CD4-positive, alpha-beta T cell treated with Interleukin-17A for 1 hour (primary cell): ENCODE measurements at places on chromosomes 1 and 21.

DNA sequence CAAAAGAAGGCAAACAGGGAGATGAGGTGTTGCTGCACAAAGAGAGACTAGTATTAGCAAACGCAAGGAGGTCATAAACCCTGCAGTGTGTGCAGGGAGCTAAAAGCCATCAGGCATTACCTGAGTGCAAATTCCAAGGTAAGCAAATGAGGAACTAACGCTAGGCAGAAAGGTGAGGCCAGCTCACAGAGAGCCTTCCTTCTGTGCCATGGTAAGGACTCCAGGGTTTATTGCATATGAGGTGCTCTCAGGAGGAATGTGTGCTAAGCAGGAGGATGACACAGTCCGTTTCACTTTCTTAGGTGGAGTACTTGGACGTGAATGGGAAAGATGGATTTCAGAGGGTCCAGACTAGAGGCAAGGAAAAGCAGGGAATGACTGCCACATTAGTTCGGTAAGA is 44.6 kb upstream of the MYBPHL start:
- no peak for DNase-seq

- no peak for DNase-seq
Observed at GRCh38 chr1:57860931-57861565, 437.2 kb upstream of the DAB1 start.

- DNase-seq, result no peak
Observed at GRCh38 chr1:241024834-241025233, 332.2 kb downstream of the RGS7 start.

DNA sequence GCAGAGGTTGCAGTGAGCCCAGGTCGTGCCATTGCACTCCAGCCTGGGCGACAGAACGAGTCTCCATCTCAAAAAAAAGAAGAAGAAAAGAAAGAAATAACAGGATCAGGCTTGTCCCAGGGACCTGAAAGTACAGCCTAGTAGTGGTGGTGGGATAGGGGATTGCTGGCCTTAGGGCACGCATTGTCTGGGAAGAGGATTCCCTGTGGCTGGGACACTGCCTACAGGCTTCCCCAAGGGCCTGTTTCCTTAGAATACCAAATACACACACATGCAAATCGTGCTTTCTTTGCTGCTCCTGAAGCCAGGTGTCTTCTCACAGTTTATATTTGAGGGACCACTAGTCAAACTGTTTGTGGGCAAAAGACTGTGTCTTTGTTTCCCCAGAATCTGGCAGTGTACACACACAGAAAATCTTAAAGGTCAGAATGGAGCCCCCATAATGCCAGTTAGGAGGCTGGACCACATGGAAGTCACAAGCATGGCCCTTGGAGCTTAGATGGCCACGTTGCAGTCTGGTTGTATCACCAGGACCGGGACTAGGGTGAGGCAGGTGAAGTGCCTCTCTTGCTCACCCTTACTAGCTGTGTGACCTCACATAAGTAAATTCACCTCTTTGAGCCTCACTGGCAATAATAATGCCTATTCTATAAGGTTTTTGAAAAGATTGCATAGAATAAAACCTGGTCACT is 12.7 kb upstream of the ASAP3 start:
- no peak for DNase-seq
